ENCODE measurements at places on chromosomes 2 and 18.

GRCh38 chr2:217478831-217479455 lies 523.9 kb downstream of the TNS1 start:
- no peak for DNase-seq

DNA sequence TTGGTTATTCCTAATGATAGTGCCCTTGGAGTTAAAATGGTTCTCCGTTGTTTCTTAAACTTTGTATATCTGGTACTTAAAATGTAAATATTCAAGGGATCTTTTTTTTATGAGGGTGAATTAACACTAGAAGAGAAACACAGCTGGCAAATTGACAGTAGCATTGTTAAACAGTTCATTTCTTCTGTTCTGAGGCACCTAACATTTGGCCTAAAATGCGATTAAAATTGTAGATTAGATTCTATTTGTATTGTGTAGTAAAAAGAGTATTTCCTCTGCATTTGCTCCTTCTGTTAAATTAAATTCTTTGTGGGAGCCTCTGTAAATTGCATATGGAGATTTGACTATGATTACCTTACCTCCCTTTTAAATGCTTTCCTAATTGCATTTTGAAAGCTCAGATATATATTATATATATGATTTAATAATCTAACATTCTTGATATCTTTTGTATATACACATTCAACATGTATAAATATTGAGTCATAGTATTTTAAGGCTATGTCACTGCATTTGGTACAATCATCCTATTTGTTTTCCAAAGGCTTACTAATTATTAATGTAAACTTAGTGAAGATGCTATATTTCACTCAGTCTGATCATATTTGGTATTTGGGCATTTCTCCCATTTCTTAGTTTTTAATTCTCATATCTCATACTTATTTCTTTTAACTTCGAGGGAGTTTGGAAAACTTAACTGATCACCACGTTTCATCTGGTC lies 124.4 kb downstream of the AGPS start:
- DNase-seq: no peak

- no peak for DNase-seq
Observed at GRCh38 chr18:56804395-56804794, 153.2 kb downstream of the WDR7 start.

GRCh38 chr2:231001921-231002320 lies 6.0 kb downstream of the SPATA3 start:
- no peak for DNase-seq

DNA sequence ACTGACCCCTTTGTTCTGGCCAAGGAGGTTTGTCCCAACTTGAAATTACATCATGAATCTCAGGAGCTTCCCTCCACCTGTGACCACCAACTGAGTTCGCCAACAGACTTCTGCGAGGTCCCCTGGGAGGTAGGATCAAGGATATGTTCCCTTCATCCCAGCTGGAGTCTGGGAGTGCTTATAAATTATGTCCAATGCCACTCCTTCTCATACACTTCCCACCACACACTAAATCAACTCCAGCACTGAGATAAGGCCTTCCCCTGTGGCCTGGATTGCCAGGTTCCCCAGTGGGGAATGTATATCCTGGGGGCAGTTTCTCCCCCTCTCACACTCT lies 99.2 kb downstream of the RND3 start:
- no peak for DNase-seq

All from MCF 10A (cell line).